ENCODE measurements at places on chromosomes 13 and 19. TPM values are rescaled to one million over a fixed set of nuclear protein-coding genes. Genes with fewer than 3 reads are reported as not detected.

TLE2 gene
- total RNA-seq: 2.2 TPM

KLK14 gene
- total RNA-seq: not detected

ZSCAN1 gene
- total RNA-seq: not detected

CEACAM16 gene
- total RNA-seq: not detected

COL5A3 gene
- total RNA-seq: 2.1 TPM

C19orf18 gene
- not detected for total RNA-seq

ZFP14 gene
- total RNA-seq: 3.0 TPM

ZNF491 gene
- 0.56 TPM for total RNA-seq

SLAIN1 gene
- 61.6 TPM for total RNA-seq

CD37 gene
- total RNA-seq: not detected

NALCN gene
- 0.24 TPM for total RNA-seq

ZNF724 gene
- 6.2 TPM for total RNA-seq

PTBP1 gene
- total RNA-seq: 140 TPM

SMG9 gene
- total RNA-seq: 21.1 TPM

PCDH20 gene
- 2.8 TPM for total RNA-seq

LHB gene
- total RNA-seq: not detected

SYT3 gene
- total RNA-seq: 1.6 TPM

SULT2B1 gene
- total RNA-seq: 0.34 TPM

ZNF99 gene
- total RNA-seq: not detected

MAP4K1 gene
- 0.29 TPM for total RNA-seq

SHANK1 gene
- total RNA-seq: 0.48 TPM

BCAM gene
- total RNA-seq: 1.1 TPM

SULT2A1 gene
- 0.21 TPM for total RNA-seq

DENND1C gene
- not detected for total RNA-seq

FCHO1 gene
- total RNA-seq: 0.85 TPM

ADGRE2 gene
- total RNA-seq: 0.29 TPM

PRTN3 gene
- total RNA-seq: not detected

SELENOV gene
- total RNA-seq: not detected

RPL21 gene
- total RNA-seq: 1,559 TPM

PEAK3 gene
- not detected for total RNA-seq

DNAJC15 gene
- total RNA-seq: 33.2 TPM

POP4 gene
- 105 TPM for total RNA-seq

LNX2 gene
- total RNA-seq: 14.8 TPM

LYPD3 gene
- 0.59 TPM for total RNA-seq
